ENCODE measurements at places on chromosomes 13 and 19. TPM values are rescaled to one million over a fixed set of nuclear protein-coding genes. Genes with fewer than 3 reads are reported as not detected.

Gene MYO16
- total RNA-seq: under 0.01 TPM

Gene C19orf85
- not detected for total RNA-seq

Gene IPO5
- 61.8 TPM for total RNA-seq

Gene ZGLP1
- total RNA-seq: 21.6 TPM

DNA sequence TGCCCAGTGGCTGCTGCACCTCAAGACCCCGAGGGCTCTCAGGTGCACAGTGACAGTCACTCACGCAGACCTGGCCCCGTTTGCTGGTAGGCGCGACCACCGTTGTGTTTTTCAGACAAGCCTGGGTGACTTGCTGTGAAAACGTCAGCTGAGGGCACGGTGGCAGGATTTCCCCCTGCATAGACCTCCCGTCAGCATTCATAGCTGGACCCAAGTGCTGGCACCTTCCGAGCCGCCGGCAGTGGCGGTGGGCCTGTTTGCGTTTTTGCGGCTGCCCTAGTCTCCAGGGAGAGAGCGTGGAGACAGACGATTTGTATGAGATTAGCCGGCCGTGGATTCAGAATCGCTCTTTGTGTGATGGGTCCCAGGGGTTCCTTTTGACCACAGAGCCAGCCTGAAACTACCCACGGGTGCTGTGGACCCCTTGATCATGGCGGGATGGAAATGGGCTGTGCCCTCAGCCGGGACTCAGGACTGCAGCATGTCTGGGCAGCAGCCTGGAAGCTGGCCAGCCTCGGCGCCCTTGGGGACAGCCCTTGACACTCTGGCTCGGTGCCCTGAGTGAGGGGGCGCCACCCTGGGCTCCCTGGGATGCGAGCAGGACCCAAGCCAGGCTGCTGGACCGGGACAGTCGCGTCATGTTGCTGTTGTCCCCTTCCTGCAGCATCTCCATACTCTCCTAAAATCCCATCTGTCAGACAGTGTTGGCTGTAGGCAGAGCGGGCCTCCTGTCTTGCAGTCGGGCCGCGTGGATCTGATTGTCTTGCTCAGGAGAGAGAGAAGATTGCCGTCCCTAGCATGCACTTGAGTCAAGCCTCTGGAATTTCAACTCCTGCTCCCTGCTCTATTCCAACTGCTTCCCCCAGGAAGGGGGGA lies 8.6 kb downstream of the KDM4B start:
- H3K27me3 ChIP-seq: no peaks in the 10 kb centered on the region

DNA sequence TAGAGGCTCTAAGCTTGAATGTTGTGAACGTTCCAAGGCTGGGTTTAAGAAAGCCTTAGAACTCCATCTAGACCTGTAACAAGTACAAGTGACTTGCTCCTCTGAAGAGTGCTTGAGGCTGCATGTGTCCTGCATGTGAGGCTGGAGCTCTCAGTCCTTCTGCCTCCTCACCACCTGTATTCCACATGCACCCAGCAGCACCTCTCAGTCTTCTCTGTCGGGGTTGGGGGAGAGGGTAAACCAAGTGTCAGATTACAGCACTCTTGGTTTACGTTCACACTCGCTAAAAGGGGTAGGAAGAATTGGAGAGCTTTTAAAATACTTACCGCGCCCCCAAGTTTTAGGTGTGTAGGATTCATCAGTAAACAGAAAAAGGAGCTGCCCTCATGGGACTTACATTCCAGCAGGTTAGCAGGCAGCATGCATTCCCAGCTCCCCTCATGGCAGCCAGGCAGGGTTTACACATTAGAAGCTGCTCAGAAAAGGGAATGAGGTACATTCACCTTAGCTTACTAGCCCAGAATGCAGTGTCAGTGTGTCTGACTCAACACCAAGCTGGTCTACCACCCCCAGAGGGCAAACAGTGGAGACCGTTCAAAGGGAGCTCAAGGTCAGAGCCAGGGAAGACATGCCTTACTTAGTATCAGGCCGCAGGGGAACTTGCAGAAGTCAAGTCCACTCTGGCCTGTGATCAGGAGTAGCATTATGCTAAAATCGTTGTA lies 248.1 kb downstream of the PCCA start:
- H3K27me3 ChIP-seq: no peaks in the 10 kb centered on the region
- H3K4me1 ChIP-seq: no peaks in the 10 kb centered on the region
- DNase-seq: no peak
- no peaks in the 10 kb centered on the region for H3K36me3 ChIP-seq
- no peak overlapping the region for H3K27ac ChIP-seq

DNA sequence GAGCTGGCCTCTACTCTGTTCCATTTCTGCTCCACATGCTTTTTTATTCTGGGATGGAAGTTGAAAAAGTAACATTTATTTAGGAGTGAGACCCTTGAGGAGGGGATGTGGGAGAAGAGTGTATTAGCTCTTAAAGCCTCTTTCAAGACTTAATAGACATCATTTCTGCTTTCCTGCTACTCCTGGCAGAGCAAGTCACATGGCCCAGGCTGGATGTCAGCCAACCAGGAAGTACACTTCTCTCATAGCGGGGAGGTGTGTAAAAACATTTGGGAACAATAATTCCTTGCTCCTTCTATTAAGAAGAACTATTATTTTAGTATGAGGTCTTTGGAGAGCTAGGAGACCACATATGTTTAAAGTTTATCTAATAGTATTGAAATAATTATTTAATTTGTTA lies 40.6 kb upstream of the FAM216B start:
- H3K36me3 ChIP-seq: no peaks in the 10 kb centered on the region
- no peaks in the 10 kb centered on the region for H3K27me3 ChIP-seq
- H3K4me3 ChIP-seq: no peak overlapping the region
- H3K27ac ChIP-seq: no peak overlapping the region
- H3K4me1 ChIP-seq: no peaks in the 10 kb centered on the region

DNA sequence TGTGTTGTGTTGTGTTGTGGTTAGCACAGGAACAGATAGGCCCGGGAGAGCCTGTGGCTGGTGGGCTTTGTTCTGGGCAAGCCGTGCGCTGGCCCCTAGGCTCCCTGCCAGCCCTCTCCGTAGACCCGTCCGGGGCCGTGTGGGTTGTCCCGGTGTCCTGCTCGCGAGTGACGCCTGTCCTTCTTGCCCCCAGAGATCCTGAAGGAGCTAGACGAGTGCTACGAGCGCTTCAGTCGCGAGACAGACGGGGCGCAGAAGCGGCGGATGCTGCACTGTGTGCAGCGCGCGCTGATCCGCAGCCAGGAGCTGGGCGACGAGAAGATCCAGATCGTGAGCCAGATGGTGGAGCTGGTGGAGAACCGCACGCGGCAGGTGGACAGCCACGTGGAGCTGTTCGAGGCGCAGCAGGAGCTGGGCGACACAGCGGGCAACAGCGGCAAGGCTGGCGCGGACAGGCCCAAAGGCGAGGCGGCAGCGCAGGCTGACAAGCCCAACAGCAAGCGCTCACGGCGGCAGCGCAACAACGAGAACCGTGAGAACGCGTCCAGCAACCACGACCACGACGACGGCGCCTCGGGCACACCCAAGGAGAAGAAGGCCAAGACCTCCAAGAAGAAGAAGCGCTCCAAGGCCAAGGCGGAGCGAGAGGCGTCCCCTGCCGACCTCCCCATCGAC lies 5.7 kb downstream of the ING1 start:
- H3K36me3 ChIP-seq: peaks cover 6% of the 10 kb centered on the region
- H3K27me3 ChIP-seq: no peaks in the 10 kb centered on the region
- DNase-seq: no peak
- no peak overlapping the region for H3K4me3 ChIP-seq
- no peak overlapping the region for H3K27ac ChIP-seq

DNA sequence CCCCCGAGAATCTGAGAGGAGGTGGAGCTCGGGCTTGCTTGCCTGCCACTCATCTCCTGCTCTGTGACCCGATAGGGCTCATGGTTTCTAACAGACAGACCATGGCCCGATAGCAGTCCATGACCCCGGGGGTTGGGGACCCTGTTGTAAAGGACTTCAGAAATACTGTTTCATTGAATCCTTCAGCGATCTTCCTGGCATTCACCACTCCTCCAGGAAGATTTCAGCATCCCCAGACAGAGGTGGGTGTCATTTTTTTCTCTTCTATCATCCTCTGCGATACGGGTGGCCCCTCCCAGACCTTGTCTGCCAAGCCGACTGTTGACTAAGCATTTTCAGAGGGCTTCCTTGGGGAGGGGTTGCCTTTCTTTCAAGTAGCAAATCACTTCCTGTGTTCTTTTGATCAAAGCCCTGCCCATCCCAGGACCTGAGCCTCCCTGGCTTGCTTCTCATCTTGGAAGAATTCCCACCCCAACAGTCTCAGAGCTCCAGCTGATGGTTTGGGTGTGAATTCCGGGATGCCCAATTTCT lies 1.7 kb downstream of the MYO1F start:
- H3K4me1 ChIP-seq: peaks cover 71% of the 10 kb centered on the region
- no peaks in the 10 kb centered on the region for H3K27me3 ChIP-seq
- H3K36me3 ChIP-seq: no peaks in the 10 kb centered on the region
- H3K4me3 ChIP-seq: no peak overlapping the region

- no peak for DNase-seq
- no peaks in the 10 kb centered on the region for H3K36me3 ChIP-seq
- H3K27me3 ChIP-seq: no peaks in the 10 kb centered on the region
- no peaks in the 10 kb centered on the region for H3K4me1 ChIP-seq
- H3K4me3 ChIP-seq: no peak overlapping the region
- H3K27ac ChIP-seq: no peak overlapping the region
Measured at GRCh38 chr13:97810152-97810551, 143.3 kb upstream of the IPO5 start.

- no peak for DNase-seq
- H3K36me3 ChIP-seq: no peaks in the 10 kb centered on the region
- H3K27ac ChIP-seq: peak overlapping the region; percentile 32
- peaks cover 55% of the 10 kb centered on the region for H3K4me1 ChIP-seq
Measured at GRCh38 chr13:77300176-77301037, 26.5 kb downstream of the MYCBP2 start.

DNA sequence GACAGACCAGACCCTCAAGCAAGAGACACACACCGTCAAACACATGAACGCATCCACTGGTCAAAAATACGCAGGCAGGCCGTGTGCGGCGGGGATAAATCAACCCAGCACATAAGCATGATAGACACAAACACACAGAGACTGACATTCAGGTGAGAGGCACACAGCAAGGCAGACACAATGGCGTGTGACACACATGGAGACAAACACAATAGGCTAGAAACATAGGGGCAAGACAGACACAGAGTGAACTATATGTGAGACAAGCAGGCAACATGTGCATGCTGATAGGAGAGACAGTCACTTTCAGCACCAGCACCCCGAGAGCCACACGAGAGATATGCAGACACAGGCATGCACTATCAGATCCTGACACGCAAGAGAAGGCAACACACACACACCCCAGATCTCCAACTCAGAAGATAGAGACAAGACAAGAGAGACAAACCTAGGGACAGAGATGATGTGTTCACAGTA lies 6.9 kb upstream of the JUNB start:
- H3K4me3 ChIP-seq: no peak overlapping the region
- no peak for DNase-seq
- no peaks in the 10 kb centered on the region for H3K27me3 ChIP-seq
- H3K4me1 ChIP-seq: peaks cover 77% of the 10 kb centered on the region
- H3K27ac ChIP-seq: peak overlapping the region; percentile 97

GRCh38 chr19:18345296-18345695 lies 4.9 kb downstream of the PGPEP1 start:
- H3K27me3 ChIP-seq: no peaks in the 10 kb centered on the region
- H3K27ac ChIP-seq: no peak overlapping the region

Measured in upper lobe of left lung (tissue), 6 donors.